WTC11 (cell line): ENCODE measurements at places on chromosomes 1 and 21.
A peak's percentile ranks its signal among the peaks of the same experiment; 100 is the strongest.

DNA sequence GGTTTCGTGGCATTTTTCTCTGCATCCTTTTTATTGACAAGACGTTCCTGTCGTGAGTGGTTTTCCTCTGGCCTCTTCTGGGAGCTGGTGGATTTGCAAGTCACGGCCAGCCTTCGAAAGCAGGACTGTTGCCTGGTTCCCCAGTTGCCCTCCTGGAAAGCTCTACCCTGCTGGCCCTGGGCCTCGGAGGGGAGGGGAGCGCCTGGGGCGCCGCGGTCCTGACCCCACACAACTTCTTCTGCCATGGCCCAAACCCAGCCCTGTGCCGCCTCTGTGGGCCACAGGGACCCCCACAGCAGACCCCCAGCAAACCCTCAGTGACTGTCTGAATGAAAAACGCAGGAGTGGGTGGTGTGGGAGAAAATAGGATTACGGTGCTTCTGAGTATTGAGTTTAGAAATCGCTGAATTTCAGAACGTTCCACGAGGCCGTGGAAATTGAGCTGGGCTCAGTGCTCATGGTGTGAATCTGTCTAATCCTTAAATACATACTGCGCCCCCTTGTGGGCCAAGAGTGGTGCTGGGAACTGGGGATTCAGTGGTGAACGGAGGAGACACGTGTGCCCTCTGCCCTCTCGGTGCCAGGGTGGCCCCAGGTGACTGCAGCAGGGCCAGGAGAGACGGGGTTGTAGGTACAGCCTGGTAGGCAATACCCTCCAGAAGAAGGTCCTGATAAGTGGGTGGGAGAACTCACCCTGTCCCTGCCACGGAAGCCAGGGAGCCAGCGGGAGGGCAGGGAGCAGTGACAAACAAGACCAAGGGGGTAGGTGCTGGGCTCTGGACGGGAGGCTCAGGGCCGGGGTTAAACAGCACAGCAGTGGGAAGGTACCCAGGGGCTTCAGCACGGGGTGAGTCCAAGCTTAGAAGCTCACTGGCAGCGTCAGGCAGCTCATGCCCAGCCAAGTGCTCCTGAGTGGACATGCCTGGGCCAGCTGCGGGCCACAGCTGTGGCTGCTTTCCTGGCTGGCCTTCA is 101.2 kb upstream of the COL6A1 start:
- peak; percentile 85 for DNase-seq

DNA sequence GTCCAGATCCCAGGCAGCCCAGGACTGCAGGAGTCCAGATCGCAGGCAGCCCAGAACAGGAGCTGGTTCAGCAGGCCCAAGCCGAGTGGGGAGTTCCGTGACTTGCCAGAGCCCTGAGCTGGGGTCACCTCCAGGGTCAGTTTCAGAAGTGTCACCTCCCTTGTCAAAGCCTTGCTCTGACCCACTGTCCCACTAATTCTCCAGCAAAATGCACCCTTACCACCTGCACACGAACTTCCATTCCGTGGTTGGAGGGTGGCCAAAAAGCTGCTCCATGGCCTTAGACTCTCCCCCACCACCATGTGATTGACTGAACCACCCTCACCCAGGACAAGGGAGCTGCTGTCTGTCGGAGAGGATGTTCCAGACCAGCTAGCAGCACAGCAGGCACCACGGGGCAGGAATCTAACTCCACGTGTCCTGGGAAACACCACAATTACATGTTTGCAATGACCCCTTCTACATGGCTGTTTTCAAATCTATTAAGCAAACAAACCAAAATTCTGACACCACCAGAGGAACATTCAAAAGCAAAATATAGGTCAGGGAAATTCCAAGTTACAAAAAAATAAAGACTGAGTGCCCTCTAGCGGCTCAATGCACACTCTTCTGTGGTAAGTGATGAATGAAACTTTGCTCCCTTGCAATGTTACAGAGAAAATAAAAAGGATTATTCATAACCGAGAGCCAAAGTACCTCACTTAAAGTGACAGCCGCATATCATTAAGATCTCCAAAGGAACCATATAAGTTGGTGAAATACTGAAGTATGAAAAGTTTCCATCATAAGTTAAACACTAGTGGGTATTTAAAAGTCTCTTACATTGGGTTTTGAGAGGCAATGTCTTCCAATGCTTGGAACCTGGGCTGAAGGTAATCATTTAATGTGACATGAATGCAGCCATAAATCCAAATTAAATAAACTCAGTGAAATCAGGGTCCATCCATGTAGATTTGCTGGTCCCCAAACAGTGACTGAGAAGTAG is 76.3 kb downstream of the NPHP4 start:
- no peak for DNase-seq

DNA sequence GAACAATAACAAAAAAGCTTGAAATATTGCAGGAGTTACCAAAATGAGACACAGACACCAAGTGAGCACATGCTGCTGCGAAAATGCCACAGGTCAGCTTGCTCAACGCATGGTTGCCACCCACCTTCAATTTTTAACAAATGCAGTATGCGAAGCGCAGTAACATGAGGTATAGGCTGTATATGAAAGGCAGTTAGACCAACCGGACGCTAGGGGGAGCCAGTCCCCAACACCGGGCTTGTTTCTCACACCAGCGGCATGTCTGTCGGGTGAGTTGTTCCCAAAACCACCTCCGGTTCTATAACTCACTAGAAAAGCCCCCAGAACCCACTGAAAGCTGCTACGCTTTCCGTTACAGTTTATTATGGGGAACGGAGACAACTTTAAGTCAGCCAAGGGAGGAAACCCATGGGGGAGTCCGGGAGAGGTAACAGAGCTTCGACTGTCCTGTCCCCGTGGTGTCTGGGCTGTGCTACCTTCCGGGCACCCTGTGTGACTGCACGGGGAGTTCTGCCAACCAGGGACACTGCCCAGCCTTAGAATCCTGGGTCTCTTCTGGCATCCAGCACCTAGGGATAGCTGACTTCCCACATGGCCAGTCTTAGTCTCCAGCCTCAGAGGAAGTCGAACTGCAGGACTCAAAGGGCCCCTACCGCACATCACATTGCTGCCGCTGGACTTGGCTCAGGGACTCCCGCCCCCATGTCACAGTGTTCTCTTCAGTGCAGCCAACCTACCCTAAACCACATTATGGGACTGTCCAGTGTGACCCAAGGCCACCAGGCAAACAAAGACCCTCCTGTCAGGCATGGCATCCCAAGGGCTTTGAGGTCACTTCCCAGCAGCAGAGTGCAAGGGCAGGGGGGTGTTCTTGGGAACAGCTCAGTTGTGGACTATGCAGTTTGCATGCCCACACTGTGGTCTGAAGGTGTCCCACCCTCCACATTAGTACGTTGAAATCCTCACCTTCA is 14.0 kb downstream of the RNF187 start:
- peak; percentile 86 for DNase-seq

- DNase-seq: no peak
These were observed 5.8 kb upstream of the EPHA8 start for GRCh38 chr1:22557341-22557950.

- DNase-seq: no peak
These were observed 42.8 kb downstream of the GFI1 start for GRCh38 chr1:92443893-92444292.

DNA sequence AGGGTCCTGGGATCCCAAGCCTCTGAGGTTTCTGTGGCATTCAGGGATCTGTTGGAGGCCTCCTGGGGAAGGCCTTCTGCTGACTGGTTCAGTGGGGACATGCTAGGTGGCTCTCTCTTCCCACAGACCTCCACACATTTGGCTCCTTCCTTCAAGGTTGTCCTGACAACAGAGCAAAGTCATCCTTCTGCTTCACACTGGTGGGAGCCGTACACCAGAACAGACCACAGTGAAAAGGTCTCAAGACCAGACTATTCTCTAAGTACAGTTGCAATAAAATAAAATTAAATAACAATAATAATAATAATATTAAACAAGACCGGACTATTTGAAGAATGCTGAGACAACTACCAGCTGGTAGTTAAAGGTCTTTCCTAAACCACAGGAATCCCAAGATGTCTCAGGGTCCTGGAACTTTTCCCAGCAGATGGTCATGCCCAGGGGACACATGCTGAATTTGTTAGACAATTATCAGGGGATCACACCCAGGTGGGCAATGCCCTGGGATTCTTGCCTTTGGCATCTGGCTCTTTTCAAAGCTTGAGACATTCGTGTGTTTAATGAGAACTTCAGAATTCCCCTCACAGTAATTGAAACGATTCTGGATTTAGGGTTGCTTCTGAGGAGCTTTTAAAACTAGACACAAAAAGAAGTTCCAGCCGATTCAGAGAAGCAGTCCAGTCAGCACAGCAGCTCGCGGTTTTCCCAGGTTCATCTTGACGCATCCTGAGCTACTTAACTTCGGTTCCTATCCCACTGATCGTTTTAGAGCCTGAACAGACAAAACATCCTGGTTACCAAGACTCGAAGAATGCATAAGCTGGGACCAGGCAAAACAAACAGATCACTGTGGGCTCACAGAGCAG is 22.9 kb downstream of the HTR1D start:
- DNase-seq: no peak

DNA sequence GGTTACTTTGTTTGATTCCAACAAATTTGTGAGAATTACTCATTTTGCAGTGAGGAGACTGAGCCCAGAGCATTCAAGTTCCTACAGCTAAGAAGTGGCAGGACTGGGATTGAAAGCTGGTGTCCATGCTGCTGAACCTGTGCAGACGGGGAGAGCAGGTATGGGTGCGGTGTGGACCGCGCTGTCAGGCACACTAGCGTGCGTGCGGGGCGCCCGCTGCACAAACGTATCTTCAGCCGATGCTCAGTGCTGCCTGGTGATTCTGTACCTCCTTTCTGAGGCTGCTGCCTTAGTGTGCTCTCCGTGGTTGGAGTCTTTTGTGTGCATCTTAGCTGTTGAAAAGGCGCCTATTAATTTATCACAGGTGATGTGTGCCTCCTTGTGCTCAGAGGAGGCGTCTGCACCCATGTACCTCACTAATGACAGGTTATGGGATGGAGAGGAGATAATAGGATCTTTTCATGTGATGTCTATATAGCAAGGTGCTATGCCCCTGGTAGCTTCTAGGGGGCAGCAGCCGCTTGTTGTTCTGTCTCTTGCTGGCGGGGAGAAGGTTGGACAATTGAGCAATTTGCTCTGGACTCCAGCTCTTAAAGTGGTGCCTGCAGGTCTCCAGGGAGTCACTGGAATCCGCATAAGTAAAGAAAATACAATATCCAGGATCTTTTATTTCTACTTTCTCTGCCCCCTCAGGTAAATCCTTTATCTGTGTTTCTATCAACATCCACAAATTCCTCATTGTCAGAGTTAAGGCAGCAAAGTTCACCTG is 32.5 kb downstream of the PEX14 start:
- DNase-seq: peak; percentile 58

DNA sequence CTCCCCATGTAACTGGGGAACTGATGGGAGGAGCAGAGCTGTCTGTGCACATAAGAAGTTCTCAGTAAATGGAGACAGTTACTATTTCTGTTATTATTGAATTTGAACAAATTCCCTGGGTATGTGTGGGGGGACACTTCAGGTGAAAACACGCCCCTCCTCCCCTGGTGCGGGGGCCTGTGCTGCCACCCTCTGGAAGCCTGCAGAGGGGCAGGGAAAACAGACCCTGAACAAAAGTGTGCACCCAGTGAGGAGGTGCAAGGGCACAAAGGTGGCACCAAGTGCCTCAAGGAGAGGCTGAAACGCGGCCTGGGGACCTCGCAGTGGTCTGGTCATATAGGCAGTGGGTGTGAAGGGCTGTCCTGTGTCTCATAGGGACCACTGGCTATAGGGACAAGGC is 18.2 kb upstream of the NADK start:
- no peak for DNase-seq

DNA sequence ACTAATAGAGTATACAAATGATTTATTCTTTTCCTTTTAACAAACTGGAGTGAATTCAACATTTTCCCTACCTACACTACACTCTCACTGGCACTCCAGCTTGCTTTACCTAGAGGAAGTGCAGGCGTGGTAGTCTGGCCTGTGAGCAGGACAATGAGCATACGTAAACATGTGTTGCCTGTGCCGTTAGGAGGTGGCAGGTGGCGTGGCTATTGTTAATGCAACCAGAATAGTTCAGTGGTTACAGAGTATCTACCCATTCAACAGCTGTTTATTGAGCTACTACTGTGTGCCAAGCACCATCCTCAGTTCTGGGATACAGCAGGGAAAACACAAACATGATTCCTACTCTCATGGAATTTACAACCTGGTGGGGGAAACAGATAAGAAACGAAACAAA is 299.7 kb upstream of the KAZN start:
- no peak for DNase-seq

- no peak for DNase-seq
These were observed 340.2 kb downstream of the SMYD3 start for GRCh38 chr1:246166841-246167240.

DNA sequence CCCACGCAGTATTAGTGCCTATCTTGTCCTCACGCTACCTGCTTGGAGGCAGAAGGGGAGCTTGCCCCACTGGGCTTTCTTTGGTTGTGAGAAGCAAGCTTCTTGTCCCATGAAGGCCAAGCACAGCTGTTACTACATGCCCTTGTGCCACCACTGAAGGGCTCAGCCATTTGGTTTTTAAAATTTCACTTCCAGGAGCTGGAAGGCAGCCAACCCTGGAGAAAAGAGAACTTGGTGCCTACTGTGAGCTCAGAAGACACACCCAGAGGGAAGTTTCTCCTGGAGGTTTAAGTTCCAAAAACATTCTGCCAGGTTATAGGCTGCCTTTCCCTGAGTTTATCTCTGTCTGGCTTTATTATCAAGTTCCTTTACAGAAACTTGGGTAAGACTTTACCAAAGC is 187.4 kb downstream of the SLC35F3 start:
- DNase-seq: no peak

- no peak for DNase-seq
These were observed 30.6 kb upstream of the MCOLN3 start for GRCh38 chr1:85078903-85079302.

DNA sequence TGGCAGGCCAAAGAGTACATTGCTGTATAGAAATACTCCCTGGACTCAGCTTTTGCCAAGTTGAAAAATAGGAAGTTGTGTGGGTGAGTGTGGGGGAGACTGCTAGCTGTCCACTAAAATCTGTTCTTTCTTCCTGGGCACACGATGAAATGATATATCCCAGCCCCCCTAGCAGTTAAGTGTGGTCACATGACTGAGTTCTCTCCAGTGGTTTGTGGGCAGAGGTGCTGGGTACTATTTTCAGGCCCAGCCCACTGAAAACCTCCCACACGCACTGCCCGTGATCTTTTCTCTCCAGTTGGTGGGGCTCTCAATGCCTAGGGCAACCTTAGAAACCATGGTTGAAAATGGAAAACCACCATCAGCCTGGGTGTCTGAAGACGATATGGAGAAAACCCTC is 119.7 kb upstream of the LMO4 start:
- DNase-seq: no peak

DNA sequence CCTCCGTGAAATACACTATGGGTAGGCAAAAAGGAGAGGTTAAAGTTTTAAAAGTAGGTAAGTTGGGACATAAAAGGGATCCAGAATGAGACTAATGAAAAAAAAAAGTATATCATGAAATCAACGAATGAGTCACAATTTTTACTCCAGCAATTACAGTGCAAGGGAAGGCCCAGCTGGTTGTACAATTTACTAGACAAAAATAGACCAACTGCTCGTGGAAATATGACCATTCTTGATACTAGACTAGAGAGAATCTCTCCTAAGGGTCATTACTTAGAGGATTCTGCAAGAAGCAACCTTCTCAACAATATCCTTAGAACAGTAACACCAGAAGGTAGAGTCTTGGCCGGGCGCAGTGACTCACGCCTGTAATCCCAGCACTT is 55.1 kb upstream of the EFHD2 start:
- no peak for DNase-seq
